ENCODE measurements at places on chromosomes 7 and 10.

GRCh38 chr7:85456254-85456653, 269.4 kb upstream of the SEMA3D start:
- no peak for DNase-seq

DNA sequence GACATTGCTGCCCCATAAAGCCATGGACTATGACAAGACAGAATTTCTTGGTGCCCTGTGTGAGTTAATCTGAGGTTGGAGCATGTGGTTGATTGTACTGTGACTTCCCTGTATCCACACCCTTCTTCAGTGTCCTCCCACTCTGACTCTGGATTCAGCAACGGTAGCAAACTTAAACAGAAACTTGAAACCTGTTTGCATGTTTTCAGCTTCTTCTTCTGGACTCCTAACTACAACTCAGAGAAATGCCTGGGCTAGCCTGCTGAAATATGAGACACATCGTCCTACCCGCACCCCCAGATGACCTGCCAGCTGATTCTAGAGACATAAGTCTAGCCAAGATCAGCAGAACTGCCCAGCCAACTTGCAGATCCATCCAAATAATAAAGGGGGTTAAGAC, 78.4 kb downstream of the IPMK start:
- DNase-seq: no peak

DNA sequence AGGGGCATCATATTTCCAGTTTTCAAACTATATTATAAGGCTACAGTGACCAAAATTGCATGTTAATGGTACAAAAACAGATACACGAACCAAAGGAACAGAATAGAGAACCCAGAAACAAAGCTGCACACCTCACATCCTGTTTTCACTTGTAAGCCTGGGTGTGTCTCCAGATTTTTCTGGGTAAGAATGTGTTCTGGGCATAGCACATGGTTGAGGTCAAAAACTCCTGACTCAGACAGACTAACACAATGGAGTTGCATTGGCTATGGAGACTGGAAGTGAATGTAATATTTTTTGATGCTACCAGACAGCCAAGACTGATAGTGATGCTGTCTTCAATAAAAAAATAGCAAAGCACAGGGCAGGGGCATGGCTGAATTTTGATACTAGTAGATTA, 1175.2 kb downstream of the NXPH1 start:
- DNase-seq: no peak

GRCh38 chr7:104767826-104768536, 246.0 kb upstream of the KMT2E start:
- DNase-seq: no peak

DNA sequence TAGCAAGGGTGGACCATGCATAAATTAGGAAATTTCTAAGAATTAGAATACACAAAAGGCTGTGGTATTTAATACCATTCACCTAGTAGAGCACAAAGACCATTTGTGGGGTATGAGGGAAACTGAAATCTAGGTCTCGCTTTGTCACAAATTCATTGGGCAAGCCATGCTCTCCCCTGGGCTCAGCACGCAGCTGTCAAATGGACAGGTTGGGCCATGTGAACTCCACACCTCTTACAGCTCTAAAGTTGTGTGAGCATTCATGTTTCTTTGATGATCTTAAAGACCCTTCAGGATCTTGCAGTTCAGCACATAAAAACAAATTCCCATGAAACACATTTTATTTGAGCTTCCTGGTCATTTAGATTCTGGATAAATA, 121.3 kb downstream of the CHN2 start:
- no peak for DNase-seq

DNA sequence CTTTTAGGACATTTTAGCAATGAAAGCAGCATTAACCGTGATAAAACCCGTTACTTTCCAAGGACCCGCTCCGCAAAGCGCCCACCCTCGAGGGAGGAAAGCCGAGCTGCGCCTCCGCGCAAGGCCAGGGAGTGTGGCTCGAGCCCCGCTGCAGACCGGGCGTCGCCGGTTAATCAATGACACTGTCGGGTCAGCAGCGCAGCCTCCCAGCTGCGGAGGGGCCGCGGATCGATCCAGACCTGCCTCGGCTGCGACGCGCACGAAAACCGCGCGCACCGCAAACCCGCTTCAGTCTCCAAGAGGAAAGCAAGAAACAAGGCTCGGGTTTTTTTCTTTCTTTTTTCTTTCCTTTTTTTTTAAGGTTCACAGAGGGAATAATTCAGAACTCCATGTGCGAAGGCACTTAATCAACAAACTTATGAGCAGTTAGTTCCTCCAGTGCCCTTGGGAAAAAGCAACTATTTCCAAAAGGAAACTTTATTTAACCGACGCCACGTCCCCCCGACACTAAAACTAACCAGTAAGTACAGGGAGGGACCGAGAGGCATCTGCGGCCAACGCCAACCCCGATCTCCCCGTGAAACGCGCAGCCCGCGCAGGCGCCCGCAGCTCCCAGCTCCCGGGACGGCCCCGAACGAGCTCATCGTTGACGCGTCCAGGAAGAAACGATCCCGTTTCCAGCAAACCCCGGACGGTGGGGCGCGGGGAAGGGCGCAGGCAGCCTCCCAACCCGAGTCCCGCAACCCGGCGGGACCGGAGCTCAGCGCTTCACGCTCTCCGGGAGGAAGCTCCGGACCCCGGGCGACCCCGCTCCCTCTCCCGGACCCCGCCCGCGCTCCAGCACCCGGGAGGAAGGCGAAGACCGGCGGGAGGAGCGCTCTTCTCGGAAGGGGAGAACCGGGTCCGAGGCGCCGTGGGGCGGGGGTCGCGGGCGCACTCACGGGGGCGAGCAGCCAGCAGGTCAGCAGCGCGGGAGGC, 598 bp downstream of the VIPR2 start:
- no peak for DNase-seq

DNA sequence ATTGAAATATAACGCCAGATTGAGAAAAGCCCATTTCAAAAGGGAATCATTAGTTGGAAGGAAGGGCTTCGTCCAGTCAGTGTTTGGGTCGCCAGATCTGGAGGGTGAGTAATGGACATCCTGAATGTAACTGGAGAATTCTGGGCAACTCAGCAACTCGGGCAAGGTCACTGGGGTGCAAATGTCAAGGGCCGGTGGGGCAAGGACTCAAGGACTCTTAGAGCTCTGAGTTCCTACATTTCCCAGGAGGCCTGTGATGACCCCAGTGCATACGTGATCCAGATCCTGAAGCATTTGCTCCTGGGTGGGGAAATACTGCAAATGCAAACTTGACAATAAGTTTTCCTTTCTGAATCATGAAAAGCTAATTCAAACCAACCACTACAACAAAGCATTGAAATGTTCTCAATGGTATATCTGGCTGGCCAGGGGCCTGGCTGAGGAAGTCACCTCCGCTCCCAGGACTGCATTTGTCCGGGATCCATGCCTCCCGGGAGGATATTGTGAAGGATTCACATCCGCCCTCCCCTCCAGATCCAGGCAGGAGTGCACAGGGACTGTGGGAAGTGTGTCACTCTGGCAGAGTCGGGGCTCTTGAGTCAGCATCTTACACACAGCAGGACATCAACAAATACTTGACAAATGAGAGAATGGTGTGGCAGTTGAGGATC, 164.0 kb downstream of the FANK1 start:
- no peak for DNase-seq

- DNase-seq: no peak
These were observed 6.6 kb upstream of the SAMD8 start for GRCh38 chr10:75104842-75105241.

GRCh38 chr10:50619882-50620281, 3.9 kb downstream of the SGMS1 start:
- no peak for DNase-seq

GRCh38 chr10:75941223-75941801, 509.9 kb downstream of the LRMDA start:
- DNase-seq: no peak

DNA sequence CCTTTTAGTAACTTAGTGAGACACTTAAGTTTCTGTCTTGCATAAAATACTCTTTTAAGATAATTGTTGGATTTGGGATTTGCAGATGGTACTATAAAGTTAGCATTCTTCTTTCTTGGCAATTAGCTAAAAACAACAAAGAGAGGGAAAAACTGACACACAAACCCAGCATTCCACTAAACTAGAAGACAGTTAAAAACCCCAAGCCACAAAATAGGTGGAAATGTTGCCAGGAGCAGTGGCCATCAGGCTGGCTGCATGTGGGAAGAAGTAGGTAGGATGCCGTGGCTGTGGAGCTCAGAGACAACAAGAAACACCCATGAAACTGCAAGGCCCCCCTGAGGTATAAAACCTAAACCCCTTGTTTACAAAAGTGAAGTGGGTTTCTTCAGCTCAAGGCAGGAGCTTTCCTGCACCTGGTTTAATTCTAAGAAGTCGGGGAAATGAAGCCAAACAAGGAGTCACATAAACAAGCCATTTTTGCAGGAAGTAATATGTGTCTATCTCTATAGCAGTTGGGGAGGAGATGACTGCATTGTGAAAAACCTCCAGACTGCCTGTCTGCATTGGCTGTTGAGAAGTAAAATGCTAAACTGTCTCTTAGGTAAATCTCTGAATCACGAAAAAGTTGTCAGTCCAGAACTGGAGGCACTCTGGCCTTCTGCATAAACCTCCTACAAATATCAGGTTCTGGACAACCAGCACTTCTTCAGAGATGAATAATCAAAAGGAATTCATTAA, 9.5 kb downstream of the RAB18 start:
- no peak for DNase-seq

- no peak for DNase-seq
These were observed 1.3 kb downstream of the CAMK2B start for GRCh38 chr7:44324204-44324480.

- no peak for DNase-seq
These were observed 105.8 kb downstream of the GRM8 start for GRCh38 chr7:127146746-127147536.

DNA sequence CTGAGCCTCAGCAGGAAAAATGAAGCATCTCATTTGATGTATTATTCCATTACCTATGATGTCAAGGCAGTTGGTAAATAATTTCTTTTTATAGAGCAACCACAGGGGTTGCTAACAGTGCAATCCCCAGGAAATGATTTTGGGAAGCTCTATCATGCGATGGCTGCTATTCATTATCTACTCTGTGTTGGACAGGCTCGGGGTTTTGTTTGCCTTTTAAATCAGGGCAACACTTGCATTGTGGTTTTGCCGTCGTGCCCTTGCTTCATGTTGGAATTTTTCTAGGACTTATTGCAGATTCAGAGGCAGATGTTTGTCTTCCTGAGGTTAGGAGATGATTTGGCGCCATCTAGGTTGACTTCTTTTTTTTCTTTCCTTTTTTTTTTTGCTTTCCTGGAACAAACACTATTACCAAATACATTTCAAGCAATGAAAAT, 128.4 kb downstream of the BICC1 start:
- no peak for DNase-seq

DNA sequence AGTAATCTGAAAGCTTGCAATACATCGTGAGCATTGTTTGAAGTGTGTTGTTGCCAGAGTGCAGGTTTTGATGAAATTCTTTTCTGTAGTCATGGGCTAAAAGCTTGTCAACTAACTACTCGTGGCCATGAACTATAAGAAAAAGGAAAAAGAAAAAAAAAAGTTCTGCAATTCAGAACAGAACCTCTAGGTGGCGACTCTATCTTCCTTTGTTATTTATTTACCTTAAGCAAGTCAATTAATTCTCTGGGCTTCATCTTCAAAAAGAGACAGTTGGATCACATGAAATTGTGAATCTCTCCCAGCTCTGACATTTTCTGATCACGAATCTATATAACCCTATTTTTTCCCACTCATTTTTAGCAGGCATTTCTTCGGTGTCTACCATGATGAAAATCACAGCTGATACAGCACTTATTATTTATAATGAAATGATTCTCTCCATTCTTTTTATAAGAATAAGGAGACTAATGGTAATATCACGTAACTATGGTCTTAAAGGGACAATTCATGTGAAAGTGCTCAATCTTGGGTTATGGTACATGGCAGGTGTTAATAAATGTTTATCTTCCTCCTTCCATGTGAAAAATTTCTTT, 18.8 kb downstream of the TMEM196 start:
- no peak for DNase-seq

GRCh38 chr7:33757563-33758165, 147.7 kb upstream of the BMPER start:
- DNase-seq: no peak

DNA sequence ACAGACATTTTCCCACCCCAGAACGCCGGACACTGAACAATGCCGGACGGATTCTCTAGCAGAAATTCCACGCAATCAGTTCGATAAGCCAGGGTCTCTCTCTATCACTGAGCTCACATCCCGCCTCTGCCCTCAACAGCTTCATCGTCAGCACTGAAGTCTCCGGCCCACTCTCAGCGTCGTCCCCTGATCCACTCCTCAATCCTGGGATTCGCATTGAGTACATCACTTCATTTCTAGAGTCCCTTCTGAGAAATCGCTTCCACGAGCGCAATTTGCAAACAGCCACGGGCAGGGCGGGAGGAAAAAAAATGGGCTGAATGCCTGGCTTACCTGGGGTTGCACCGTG, 365 bp downstream of the YME1L1 start:
- DNase-seq: peak; percentile 2

DNA sequence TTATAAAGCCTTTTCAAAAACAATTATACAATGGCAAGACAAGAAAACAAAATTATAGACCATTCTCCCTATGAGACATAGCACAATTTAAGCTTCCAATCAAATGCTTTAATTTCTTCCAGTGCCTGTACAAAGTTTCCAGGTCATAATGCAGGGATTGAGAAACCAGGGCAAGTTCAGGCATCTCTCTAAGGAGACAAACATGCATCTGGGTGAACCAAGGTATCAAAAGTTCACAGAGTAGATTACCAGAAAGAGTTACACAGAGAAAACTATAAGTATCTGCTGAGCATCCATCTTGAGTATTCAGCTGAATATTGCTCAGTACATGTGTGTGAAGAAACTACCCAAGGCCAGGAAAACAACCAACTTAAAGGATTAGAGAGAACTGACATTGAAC, 89.1 kb downstream of the COL28A1 start:
- DNase-seq: no peak

- no peak for DNase-seq
These were observed 41.8 kb upstream of the TSPAN13 start for GRCh38 chr7:16711730-16712129.

DNA sequence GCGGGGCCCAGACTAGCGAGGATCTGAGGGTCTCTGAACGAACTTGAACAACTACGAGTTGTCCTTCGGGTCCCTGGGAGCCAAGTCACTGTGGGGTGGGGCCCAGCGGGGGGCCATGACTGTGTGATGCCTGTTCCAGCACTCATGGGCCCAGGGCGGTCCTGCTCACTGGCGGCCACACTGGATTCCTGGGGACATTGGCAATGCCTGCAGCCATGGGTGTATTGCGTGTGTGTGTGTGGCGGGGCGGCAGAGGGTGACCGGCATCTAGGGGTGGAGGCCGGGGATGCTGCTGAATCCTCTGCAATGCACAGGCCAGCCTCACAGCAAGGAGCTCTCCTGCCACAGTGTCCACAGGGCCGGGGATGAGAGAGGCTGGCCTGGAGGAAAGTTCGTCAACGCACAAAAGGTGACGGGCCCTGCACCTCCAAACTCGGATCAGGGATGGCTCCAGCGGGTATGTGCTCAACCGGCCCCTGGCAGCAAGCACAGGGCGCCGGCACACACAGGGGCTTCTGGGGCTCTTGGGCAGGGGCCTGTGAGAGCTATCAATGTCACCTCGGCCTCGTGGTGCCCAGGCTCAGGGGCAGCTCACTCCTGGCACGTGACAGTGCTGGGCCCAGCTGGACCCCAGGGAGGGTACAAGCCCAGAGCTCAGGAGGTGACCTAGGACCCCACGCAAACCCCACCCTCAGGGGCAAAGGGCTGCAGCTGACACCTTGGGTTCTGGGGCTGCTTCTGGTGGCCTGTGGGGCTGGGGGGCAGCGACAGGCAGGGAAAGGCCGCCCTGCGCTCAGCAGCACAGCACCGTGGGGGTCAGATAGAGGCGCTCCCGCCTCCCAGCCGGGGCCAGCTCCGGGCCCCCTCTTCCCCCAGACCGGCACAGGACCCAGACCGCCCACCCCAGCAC, 27.9 kb downstream of the PAPOLB start:
- DNase-seq: no peak

GRCh38 chr10:98516352-98516751, 69.6 kb upstream of the HPS1 start:
- DNase-seq: no peak

Measured in T follicular helper cell (primary cell).